D341Med (cell line): ENCODE measurements at places on chromosomes 6 and 20.
A peak's percentile ranks its signal among the peaks of the same experiment; 100 is the strongest.

- peak; percentile 89 for DNase-seq
Observed at GRCh38 chr20:63653041-63653973, at the start of gene STMN3. STMN3 (minus strand) TSS chr20:63653424; CDS start chr20:63653345, 79 bp downstream.

DNA sequence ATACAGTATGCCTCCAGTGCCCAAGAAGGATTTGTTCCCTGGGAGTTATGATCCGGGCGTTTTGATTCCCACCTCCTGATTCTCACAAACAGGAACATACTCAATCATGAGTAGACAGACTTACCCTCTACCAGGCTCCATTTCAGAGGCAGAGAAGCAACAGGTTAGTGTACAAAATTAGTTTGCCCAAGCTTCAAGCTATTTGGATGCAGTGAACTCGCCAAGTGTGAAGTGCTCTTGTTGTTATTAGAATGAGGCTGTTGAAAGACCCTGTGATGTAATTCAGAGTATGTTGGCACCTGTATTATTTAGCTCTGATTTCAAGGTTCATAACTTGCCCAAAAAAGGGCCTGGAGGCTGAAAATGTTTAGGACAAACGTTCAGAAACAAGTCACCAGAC is 247.0 kb downstream of the PHACTR1 start:
- no peak for DNase-seq

DNA sequence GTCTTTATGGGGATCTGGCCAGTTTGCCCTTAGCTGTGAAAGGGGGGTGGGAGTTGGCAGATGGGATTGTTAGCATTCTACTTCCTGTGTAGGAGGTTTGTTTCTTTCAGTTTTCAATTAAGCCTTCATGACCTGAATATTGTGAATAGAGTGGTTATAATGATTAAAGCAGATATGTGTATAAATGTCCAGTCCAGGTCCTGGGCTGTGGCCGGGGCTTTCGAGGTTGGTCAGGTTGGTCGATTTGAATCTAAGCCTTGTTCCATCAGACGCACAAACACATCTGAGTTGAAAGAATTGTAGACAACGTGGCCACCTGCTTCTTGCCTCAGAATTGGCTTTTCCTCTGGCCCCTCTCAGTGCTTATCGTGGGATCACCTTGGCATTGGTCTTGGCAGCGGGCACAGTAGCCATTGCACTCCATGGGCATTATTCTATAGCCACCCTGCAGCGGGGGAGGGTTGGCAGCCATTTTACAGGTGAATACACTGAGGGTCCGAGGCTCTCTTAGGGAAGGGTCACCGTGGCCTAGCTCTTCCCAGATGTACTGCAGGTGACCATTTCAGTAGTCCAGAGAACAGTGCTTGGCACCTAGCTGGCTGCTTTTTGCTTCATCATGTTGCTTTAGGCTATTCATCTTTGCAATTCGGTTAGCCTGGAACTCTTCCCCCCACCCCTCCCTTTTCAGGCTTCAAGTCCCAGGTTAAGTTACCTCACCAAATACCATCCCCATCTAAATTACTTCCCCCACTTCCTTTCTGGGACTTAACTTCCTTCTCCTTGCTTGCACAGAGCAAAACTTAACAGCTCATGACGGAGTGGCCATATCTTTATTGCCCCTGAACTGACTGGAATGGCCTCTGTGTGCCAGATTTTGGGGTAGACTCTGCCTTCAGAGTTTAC is 1.1 kb downstream of the RNF114 start:
- no peak for DNase-seq

DNA sequence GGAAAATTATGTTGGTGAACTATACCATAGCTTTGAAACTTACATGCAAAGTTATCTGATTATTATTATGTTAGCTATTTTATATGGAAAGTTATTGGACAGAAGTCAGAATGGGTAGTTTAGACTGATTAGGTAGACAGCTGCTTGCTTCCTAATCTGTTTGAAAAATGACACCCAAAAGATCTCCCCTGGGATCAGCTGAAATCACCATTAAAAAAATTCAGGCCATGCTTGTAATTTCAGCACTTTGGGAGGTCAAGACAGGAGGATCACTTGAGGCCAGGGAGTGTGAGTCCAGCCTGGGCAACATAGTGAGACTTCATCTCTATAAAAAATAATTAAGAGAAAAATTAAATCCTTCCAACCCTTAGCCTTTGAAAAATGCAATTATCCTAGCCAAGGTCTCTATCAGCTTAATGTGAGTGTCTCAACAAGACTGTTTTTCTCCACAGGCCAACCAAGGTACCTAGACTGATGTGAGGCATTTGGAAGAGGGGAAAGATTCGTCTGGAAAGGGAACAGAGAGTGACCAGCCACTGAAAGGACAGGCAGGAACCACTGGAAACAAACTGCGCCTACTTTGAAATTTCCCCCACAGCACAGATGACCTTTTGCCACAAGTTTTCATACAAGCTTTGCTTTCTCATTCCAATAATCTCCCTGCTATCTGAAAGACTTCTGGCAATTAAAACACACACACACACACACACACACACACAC is 232.3 kb downstream of the GMPR start:
- no peak for DNase-seq

- DNase-seq = no peak
Observed at GRCh38 chr6:39225946-39226437, 3.3 kb downstream of the KCNK5 start.

- DNase-seq = no peak
Observed at GRCh38 chr6:100260584-100260983, 204.1 kb downstream of the SIM1 start.

DNA sequence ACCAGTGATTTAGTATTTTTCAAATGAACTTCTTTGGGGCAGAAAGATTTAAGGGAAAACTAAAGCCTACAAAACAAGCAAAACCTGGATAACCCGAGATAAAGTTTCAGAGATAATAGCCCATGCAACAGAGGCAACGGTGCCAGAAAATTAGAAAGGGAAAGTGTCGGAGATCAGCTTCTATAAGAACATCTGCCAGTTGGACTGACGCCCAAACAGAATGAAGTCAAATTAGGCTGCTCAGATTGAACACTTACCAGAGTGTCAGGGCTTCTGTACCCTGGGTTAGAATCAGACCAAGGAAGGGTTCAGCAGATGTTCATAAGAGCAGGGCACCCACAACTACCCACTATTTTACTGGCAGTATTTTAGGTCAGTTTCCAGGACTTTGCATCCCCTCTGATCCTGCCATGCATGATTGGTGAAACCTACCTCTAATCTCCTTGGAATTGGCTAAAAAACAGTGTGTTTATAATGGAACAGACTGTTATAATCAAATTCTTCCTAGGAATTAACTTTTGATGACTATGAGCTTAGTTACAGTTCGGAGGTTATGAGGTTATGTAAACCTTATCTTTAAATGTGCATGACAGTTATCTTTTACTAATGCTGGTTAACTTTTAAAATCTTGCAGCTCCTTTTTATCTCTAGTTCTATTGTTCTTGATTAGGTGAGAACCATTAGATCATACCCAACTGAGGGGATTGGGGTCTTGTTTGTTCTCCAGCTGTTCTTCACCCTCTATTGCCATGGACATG is 13.1 kb downstream of the BMP2 start:
- DNase-seq = peak; percentile 42

DNA sequence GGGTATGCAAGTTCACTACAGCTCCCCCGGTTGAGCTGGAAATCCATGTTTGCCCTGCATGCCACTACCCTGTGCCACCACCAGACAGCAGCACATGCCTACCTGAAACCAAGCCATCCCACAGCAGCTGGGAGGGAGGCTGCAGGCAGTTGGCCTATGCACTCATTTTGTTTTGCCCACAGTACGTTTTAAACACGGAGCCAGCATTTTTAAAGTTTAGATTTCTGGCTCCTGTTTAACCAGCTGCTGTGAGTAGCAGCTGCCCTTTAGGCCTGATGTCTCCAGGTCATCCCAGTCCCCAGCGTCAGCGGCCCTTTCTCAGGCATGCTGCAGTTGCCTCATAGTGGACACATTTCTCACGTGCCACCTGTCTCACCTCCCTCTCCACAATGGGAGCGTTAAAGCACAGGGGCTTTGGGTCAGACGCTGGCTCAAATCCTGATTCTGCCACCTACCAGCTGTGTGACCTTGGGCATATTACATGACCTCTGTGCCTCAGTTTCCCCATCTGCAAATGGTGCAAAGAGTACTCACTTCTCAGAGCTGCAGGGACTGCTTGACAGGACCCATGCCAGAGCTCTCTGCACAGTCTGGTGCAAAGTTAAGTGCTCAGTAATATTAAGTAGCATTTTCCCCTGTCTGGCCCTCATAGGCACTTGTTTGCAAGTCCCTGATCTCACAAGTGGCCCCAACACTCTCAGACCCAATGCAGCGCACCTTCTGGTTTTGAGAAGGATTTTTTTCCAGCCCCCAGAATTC is 8.2 kb upstream of the UBE2V1 start:
- DNase-seq = peak; percentile 86

DNA sequence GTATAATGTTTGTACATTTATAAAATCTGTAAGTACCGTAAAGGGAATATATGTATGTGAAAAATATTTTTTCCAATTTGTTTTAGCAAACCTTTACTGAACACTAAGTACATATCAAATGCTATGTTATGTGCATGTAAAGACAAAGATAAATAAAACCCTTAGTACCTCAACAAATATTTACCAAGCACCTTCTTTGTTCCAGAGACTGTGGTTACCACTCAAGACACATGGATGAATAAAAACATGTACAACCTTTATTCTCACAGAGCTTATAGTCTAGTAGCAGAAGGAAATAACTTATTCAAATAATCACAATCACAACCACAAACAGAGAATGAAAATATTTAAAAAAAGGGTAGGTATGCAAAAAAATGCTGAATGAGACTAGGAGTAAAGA is 17.5 kb downstream of the TMX4 start:
- DNase-seq = no peak

DNA sequence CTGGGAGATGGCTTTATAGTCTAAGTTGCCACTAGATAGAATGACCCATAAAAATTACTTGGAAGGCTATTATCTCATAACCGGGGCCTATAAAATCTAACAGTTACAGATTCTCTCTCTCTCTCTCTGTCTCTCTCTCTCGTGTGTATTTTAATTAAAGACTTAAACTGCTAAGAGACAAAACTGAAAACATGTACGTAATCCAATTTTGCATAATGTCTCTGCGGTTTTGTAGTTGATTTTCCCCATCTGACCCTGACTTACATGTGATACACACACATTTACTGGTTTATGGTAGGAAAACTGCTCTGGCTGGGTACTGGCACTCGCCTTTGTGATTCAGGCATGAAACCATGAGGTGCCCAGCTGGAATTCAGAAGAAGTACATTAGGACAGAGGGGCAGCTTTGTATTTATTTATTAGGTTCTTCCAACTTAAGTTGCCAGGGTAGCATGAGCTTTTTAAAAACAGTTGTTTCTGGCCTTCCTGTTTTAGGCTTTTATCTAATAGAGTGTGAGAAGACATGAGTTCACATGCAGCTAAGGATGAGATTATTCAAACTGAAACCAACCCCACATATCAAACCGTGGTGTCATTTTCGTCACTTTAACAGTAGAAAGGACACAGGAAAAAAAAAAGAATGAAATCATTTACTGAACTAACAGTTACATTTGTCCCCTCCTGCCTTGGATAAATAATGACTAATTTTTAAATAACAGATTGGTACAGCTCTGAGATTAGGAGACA is 182.5 kb downstream of the GMPR start:
- DNase-seq = no peak

DNA sequence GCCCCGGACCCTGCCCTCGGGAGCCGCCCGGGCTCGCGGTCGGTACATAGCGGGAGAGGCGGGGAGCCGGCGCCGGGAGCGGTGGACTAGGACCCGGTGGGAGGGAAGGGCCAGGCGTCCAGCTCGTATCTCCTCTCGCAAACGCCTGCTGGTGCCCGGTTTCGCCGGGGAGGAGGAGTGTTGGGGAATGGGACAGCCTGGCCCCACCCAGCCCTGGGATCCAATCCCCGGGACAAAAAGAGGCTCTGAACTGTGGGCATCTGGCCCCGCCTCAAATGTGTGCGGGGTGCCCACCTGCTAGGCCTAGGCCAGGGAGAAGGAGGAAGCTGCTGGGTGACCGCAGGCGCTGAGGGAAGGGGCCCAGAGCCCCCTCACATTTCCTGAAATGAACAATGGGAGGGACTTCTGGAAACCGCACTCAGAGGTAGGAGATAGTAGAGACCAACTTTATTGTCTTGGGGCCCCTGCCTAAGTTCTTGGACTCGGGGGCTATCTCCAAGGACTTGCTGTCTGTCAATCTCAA is at the start of gene KCNK17:
TSS of gene KCNK17 (minus strand) at position 147 of the 523 bp plus-strand sequence. CDS start at position 48, 99 bp downstream.
- no peak for DNase-seq
